ENCODE measurements at places on chromosomes 3 and 15. TPM values are rescaled to one million over a fixed set of nuclear protein-coding genes. Genes with fewer than 3 reads are reported as not detected.

VPS8 gene
- 285 TPM for total RNA-seq

ADAMTSL3 gene
- total RNA-seq, result 40.4 TPM

NR1I2 gene
- 0.63 TPM for total RNA-seq

CCDC13 gene
- total RNA-seq, result 2.8 TPM

TRIM42 gene
- total RNA-seq, result not detected

ITGB5 gene
- total RNA-seq, result 19.7 TPM

P2RY14 gene
- total RNA-seq, result 0.31 TPM

CSPG5 gene
- total RNA-seq, result 102 TPM

MYH15 gene
- 0.63 TPM for total RNA-seq

FAM107A gene
- total RNA-seq, result 19.7 TPM

HIGD2B gene
- not detected for total RNA-seq

CCDC33 gene
- 0.31 TPM for total RNA-seq

RYR3 gene
- total RNA-seq, result 48.8 TPM

NPAP1 gene
- total RNA-seq, result 0.94 TPM

RAD51 gene
- total RNA-seq, result 1.9 TPM

TMEM212 gene
- total RNA-seq, result not detected

Data from parietal lobe (tissue), 2 donors.